Lower leg skin (tissue), 4 donors: ENCODE measurements at places on chromosomes 7 and 10. TPM values are rescaled to one million over a fixed set of nuclear protein-coding genes. Genes with fewer than 3 reads are reported as not detected.

GRCh38 chr7:108413782-108414492 is 42.3 kb downstream of the NRCAM start:
- no peak for DNase-seq

DNA sequence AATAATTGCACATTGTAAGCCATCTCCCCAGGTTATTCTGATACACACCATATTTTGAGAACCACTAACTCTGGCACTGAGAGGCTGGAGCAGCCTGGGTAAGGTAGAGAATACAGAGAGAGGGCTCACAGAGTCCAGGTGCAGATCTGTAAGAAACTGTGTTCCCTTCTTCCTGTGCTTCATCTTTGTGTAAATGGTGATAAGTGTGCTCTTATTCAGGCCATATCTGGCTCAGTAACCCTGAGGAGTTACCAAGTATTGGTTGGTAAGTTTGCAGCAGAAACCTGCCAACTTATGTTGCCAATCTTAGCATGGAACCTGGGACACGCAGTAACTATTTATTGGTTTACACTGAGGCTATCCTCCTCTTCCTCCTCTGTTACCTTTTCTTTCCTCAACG is 16.2 kb upstream of the ICA1 start:
- no peak for DNase-seq

- peak; percentile 81 for DNase-seq
These were observed 582.4 kb downstream of the SUGCT start for GRCh38 chr7:40717242-40717641.

The STOX1 gene
- 2.6 TPM for total RNA-seq

DNA sequence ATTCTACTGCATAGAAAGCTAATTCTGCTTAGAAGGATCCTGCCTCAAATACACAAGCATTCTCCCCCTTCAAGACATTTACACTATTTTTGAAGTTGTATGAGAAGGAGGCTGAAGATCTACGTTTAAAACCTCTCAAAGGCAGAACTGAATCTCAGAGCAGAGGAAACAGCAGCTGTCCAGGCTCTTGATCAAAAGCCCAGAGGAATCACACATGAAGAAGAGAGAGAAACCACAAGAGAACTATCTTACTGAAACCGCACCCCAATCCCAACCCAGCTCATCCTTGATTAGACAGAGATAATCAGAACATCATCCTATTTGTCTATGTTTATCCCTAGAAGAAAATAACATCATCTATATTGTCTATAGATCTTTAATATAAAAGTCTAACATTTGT is 2.2 kb upstream of the DNAJC1 start:
- no peak for DNase-seq

The CBLL1 gene
- total RNA-seq: 38.0 TPM

The KIF5B gene
- total RNA-seq: 116 TPM

GRCh38 chr7:16647435-16647960 is 1.5 kb downstream of the BZW2 start:
- no peak for DNase-seq
